Activated CD8-positive, alpha-beta memory T cell treated with anti-CD3 and anti-CD28 coated beads for 24 hours (primary cell): ENCODE measurements at places on chromosomes 4 and X.

DNA sequence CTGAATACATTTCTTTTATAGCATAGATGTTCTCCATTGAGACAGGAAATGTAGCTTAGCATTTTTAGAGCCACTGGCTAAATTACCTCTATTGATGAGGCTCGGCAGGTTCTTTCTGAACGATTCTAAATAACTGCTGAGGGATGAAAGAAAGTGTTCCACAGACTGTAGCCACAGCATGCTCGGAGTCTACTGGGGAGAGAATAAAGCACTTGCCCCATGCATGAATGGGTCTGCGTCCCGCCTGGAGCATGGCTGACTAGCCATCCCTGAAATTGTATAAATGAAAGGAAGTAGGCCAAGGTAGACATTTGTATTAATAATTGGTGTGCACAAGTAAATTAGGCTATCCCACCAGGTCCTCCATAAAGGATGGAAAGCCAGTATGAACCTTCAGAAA, 269.8 kb downstream of the COL25A1 start:
- no peak for DNase-seq

- DNase-seq = no peak
These were observed 165.4 kb upstream of the MAD2L1 start for GRCh38 chr4:120232050-120232449.

DNA sequence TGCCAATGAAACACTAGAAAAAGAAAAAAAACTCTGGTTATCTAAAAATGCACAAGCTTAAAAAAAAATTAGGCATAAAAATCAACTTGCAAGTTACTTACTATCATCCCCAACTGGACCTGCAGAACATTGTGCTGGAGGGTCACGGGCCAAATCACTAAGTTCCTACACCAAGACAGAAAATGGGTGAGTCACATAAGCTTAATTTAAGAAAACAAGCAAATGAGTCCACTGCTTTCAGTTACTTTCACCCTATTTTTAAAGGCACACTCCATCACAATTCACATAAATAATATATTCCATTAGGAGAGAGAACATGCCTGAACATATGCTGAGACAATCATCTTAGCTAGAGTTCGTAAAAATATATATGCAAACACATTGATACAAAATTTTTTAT, 17.7 kb downstream of the UBE2D3 start:
- no peak for DNase-seq

DNA sequence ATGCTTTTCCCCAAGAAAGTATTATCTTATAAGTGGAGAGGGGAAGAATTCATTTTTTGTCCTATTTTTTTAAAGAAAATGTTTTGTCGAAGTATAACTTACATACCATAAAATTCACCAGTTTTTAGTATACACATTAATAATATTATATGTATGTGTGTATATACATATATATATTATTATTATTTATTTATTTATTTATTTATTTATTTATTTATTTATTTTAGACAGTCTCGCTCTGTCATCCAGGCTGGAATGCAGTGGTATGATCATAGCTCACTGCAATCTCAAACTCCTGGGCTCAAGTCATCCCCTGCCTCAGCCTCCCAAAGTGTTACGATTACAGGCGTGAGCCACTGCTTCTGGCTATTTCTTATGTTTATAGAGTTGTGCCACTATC, 334.1 kb downstream of the ZNF674 start:
- no peak for DNase-seq

DNA sequence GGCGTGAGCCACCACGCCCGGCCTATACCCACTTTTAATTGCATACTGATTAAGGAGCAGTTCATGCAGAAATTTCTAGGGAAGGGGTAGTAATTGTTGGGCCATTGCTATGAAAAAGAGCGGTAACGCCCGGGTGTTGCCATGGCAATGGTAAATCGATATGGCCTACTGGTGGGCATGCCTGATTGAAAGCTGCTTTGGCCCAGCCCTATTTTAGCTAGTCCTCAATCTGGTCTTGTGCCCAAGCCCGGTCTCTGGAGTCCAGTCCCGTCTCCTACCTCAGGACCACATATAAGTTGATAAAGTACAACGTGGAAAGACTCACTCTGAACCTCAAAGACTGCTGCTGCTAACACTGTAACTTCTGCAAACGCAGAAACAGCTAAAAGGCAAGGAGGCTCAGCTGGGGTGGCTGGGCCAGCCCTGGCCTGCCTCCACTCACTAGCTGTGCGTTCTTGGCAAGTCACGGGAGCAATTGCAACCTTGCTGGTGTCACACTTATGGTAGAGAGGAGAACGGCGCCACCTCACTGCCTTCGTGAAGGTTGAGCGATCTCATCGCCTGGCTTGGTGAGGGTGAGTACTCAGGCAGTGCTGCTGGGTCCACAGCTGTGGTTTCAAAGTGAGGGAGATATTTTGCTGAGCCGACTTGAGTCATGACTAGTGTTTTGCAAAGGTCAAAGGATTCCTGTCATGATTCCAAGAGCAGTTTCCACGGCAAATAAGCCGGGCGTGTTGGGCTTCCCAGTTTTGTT, 57.0 kb upstream of the GRPEL1 start:
- DNase-seq = no peak

DNA sequence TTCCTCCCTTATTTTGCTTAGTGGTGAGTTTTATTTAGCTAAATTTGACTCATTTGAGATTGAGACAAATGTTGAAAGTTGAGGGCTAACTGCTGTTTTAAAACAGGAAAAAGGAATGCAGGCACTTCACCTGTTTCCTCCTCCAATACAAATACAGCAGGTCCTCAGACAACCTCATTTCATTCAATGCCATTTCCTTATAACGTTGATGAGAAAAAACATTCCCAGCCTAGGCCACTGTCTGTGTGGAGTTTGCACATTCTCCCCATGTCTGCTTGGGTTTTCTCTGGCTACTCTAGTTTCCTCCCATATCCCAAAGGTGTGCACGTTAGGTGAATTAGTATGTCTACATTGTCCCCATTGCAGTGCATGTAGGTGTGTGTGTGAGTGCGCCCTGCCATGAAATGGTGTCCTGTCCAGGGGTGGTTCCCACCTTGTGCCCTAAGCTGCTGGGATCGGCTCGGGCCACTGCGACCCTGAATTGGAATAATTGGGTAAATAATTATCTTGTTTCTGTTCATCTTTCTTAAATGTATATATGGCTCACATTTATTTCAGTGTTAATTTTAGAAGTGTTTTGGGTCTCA, 21.9 kb downstream of the SMAD1 start:
- DNase-seq = no peak

DNA sequence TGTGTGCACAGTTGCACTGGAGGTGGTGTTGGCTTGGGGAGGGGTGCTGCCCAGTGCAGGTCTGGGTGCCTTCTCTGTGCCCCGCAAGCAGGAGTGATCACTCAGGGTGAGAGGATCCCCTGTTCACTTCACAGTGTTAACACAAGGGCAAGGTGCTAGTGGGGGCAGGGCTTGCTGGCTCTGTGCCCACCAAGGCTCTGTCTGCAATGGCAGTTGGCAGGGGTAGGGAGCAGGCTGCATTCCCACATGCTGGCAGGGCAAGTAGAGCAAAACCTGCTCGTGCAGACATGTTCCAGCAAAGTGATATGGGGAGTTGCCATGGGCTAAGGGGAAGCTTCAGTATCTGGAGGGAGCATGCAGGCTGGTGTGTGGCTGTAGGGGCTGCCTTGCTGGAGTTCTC, 428.0 kb downstream of the ZNF674 start:
- no peak for DNase-seq
